ENCODE measurements at places on chromosomes 6 and 20.

DNA sequence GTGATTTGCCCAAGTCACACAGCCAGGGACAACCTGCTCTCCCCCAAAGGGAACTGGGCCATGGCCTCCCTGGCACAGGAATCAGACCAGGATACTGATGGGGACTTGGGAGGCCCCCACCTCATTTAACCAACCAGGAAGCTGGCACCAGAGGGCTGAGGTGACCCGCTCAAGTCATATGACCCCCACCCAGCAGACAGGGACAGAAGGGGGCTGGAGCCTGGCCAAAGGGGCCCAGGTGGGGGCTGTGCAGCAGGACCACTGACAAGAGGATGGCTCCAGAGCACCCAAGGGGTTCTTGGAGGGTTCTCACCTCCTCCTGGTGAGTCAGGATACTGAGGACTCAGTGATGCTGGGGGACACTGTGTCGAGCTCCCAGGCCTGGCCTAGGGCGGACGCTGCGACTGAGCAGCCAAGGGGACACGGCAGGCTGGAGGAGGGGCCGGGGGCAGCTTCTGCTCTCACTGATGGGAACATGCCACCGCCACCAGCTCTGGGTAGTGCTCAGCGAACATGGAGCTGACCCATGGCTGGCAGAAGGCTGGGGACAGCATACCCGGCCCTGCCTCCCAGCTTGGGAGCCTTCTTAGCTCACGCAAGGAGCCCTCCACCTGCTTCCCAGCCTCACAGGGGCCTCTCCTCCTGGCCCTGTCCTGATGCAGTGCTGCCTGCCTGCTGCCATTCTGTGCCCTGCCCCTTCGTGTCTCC lies 1.2 kb downstream of the CST7 start:
- DNase-seq, result peak; percentile 13

- DNase-seq, result no peak
Measured at GRCh38 chr6:109436041-109436440, 4.4 kb downstream of the PPIL6 start.

- DNase-seq, result no peak
Measured at GRCh38 chr20:6595704-6596103, 171.8 kb upstream of the BMP2 start.

DNA sequence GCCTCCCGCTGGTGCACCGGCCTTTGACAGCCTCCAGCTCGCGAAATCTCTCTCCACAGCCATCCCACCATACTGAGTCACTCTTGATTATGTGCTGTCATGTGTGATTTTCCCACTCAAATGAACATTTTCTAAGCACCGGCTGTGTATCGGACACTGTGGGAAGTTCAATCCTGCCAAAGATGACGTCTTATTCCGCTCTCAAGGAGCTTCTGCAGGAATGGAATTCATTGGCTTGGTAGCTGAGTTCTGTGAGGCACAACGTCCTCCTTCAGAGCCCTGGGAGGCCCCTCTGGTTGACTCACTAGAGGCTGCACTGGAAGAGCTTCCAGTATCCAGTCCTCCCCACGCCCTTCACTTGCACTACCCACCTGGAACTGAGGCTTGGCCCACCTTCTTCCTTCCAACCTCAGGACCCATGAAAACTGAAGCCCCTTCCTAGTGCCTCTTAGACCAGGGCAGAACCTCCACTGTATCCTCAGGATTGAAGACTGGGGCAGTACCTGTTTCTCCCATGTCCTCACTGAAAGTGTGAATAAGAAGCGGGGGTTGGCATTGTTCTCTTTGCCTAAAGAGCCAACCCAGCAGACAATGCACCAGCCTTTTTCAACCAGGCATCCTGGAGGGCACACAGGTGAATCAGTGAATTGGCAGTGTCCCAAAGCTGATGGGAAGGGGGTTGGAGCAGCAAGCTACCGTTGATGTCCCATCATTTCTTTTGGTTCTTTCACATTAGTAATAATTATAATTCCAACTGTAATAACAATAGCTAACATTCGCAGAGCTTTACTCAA lies 1.7 kb downstream of the UNC5CL start:
- DNase-seq, result no peak

DNA sequence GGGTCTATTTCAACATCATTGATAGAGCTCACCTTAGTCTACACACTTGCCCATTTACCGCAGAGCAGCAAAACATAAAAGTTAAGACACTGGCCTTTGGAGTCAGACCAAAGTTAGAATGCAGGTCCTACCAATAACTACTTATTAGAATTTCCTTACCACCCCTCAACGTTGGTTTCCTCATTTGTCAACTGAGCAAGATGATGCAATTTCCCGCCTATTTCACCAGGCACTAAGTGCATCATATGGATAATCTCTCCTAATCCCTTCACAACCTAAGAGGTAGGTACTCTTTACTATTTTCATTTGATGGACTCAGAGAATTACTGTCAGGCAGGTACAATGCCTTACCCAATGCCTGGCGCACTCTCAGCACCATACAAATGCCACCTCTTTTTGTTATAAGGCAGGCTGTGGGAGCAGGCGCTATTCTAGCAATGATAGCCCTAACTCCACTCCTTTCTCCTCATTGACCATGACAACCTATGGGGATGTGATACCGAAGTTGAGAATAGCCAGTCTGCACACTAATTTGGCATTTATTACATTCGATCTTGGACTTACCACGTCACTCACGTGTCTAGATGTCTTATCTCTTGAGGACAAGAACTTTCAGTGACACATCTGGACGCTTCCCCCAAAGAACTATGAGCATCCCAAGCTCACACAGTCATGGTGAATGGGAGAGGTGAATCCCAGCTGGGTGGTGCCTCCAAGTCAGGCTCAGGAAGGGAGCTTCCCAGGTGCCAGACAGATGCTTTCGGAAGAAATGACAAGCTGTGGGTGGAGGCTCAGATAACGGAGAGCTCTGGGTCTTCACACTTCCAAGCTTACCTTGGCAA lies 128.1 kb upstream of the STMND1 start:
- no peak for DNase-seq

- no peak for DNase-seq
Measured at GRCh38 chr6:38730140-38730862, 15.2 kb downstream of the DNAH8 start.

DNA sequence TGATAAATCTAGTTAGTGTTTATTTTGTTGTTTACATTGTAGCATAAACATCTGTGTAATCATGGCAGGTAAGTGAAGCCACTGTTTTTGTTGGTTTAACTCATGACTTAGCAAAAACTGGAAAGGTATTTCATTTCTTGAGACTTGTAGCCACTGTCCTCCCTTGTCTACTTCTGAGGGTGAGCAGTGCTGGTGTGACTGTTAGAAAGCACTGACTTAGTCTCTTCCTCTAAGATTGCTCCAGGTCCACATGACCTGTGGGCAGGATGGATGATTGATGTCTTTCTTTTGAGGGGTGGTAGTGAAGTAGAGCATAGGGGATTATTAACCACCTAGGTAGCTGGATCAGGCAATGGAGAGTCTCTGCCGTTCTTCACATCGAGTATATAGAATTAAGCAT lies 203.8 kb downstream of the ARID1B start:
- DNase-seq, result peak; percentile 62

DNA sequence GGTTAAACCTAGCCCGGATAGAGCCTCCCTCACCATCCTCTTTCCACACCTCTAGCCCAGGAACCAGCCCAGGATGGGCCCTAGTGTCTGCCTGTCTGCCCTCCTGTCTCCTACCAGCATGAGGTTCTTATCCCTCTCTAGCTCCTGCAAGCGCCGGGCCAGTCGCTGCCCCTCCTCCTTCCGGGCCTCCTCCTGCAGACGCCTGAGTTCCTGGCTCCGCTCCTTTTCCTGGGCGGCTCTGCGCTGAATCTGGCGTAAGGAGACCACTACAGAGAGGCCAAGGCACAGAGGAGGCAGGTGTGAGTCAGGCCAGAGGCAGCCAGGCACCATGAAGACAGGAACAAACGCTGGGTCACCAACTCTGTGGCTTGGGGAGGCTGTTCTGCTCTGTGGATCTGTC lies 4.3 kb upstream of the PSORS1C2 start:
- no peak for DNase-seq

DNA sequence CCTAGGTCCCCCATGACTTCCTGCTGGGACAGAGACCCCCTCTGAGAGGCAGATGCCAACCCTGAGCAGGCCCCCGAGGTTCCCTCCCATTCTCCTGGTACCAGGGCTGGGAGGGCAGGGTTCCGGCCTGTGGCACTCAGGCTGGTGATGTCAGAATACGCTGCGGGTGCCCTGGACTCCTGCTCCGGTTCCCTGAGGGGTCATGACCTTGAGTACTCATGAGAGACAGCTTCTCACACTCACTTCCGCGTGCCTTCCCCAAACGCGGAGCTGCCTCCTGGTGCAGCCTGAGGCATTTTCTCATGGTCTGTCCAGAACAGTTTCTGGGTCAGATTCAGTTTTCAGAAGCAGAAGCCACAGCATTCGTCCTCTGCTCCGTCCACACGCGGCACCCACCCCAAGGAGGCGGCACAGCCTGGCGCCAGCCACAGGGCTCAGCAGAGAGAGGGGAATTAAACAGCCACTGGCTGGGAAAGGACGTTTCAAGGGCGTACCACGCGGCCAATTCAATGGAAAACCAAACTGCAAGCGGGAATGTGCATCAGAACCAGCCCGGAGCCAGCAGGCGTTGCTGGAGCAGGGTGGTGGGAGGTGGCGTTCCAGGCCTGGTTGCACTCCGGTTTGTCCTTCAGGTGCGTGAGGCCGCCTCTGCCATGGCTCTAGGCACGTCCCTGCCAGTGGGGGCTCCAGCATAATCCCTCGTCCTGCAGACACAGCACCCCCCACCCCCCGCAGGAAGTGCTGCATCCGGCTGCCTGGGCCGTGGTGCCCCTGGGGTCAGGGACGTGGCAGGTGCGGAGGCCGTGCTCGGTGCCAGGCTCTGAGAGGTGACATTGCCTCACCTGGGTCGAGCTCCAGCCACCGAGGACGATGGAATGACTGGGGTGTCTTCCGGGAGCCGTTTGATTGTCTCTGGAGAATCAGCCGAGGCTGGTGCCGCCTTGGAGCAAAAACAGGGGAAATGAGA lies 58.3 kb upstream of the BHLHE23 start:
- no peak for DNase-seq

DNA sequence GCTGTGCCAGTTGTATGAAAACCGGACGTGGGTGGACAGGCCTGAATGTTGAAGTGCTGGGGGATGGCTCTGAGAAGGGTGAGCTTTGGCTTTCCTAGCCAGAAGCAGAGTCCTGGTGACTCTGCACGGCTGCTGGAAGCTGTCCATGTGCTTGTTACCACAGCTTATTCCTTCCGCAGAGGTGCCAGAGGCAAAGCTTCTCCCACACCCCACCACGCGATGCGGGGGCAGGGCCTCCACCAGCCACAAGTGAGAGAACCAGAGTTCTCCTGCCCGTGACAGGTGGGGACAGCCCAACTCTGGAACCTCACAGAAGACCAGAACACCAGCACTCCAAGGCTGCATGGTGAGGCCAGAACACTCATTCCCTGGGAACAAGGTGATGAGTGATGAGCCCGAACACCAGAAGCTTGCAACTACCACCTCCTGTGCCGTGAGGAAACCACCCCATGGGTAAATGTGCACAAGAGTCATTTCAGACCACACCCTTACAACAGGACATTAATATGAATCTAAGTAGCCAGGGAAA lies 36.7 kb downstream of the JAG1 start:
- DNase-seq, result no peak

GRCh38 chr6:39999006-39999867 lies 65.0 kb upstream of the MOCS1 start:
- DNase-seq, result no peak

GRCh38 chr20:33947709-33948295 lies 45.9 kb upstream of the RALY start:
- peak; percentile 91 for DNase-seq

GRCh38 chr6:131116755-131117360 lies 18.4 kb upstream of the AKAP7 start:
- DNase-seq, result peak; percentile 58

- DNase-seq, result no peak
Measured at GRCh38 chr20:32296819-32297420, 19.5 kb downstream of the KIF3B start.
